Neural progenitor cell (in vitro differentiated cells): ENCODE measurements at places on chromosomes 2 and 18.

DNA sequence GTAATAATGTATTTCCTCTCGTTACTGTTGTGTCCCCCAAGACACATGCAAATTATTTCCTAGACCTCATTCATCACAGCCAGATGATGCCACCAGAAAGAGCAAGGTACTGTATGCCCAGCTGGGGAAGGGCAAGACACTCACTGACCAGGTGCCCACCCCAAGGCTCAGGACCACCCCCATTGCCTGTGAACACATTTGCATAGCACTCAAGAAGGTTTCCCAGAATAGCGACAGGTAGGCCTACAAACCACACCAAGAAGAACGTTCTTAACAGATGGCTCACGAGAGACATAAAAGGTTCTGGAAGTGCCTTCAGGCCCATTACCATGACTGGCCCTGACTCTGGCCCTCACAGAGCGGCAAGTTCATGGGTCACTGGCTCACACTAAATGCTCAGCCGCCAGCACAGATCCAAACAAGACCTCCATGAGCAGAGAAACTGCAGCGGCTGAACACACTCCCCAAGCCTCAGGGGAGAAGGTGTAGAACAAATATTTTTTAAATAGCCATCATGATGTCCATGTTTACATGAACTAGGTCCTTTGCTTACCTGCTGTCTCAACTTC is 44.0 kb downstream of the FAM168B start:
- no peak for DNase-seq

GRCh38 chr18:47413327-47413726 is 161.9 kb upstream of the SKOR2 start:
- DNase-seq = no peak

- no peak for DNase-seq
Observed at GRCh38 chr2:115199966-115200365, 757.5 kb downstream of the DPP10 start.

DNA sequence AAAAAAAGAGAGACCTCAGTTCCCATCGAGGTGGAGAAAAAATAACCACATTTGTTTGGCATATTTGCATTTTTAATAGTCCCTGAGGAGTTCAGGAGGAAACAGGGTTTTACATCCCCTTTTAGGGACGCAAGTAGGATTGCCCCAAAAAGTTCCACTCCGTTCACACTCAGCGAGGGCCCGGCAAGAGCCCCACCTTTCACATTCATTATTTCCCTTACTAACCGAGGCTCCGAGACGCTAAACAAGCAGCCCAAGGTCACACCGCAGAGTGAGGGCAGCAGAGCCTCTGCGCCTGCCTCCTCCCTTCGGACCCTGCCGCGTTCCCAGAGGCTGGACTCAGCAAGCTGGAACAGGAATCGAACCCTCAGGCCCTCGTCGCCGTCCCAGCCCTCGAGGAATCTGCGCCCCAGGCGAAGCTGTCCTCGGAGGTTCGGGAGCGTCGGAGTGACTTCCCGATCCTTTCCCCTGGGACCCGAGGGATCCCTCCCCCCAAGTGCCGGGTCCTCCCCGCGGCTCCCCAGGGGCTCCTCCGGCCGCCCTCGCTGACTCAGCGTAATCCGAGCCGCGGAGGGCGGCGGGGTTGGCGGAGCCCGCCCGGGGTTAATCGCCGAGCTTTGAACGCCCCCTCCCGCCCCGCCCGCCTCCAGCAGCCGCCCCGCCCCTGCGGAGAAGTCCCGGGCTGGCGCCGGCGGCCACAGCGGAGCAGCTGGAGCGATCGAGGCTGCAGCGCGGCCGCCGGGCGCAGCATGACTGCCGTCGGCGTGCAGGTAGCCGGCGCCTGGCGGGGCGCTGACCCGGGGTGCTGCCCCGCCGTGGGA is at the start of gene TMEM37:
Gene TMEM37, plus strand, starts transcription at position 700 of the 821 bp plus-strand sequence. Its CDS starts 50 bp downstream, at position 750.
- DNase-seq = peak; percentile 94

DNA sequence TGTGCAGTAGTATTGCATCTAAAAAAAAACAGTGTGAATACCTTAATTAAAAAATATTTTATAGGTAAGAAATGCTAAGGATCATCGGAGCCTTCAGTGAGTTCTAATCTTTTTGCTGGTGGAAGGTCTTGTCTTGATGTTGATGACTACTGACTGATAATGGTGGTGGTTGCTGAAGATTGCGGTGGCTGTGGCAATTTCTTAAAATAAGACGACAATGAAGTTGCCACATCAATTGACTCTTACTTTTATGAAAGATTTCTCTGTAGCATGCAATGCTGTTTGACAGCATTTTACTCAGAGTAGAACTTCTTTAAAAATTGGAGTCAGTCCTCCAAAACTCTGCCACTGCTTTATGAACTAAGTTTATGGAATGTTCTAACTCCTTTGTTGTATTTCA is 36.2 kb downstream of the GLS start:
- DNase-seq = no peak

- DNase-seq = no peak
Observed at GRCh38 chr2:181955010-181955409, 30.6 kb upstream of the PPP1R1C start.

DNA sequence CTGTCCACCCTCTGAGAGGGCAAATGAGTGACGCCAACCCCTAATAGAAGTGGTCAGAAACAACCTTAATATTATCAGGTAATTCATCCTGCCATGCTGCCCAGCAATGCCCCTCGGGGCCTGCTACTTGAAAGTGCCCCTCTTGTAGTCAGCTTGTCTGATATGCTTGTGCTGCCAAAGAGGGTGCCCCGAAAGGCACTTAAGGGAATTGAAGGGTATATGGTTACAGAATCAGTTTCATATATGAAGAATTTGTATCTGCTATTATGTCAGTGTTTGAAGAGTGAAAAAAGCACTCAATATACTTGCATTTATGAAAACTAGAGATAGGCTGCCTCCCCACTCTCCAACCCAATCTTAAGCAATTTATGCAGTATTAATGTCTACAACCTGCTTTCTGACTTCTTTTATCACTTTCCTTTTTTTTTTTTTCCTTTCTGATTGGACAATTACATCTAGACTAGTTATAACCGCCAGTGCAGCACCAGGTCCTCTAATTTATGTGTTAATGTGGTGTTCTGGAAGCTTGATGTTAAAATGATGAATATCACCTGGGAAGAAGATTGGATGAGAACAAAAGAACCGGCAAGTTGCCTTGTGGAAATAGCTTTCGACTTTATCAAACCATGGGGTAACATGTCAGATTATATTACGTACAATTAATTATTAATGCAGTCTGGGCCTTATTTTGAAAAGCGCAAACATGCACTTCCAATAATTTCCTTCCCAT is 646.9 kb upstream of the ACVR2A start:
- DNase-seq = no peak

GRCh38 chr2:27798948-27799645 is 27.6 kb downstream of the MRPL33 start:
- DNase-seq = peak; percentile 21

DNA sequence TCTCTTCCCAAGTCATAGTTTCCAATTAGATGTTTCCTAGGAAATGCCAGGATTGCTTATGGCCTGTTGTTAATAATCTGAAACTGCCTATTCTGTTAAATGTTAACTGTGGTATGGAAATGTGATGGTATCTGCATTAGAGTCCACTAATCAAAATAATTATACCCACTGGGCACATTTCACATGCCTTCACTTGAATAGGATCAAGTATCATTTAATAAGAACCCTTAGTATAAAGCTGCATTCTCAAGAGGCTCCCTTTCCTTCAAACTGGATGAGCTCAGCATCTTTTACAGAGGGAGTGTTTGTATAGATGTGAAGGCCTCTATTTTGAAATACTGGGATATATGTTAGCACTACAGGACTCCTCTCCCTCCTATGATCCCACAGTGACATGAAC is 477.2 kb upstream of the VRK2 start:
- no peak for DNase-seq

DNA sequence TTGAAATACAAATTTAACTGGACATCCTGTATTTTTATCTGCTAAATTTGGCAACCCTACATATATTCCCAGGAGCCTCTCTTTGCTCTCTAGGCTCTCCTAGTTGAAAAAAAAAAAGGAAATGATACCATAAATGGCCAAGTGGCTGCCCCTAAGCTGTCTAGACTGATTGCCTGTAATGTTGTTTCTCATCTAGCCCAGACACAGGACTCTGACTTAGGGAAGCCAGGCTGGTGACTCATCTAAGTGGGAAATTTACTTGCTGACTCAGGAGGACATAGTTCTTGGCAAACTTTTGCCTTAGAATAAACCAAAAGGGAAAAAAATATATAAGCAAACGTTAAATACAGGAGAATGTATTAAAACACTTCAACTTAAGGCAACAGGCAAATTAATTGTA is 14.6 kb upstream of the ITGAV start:
- DNase-seq = no peak

DNA sequence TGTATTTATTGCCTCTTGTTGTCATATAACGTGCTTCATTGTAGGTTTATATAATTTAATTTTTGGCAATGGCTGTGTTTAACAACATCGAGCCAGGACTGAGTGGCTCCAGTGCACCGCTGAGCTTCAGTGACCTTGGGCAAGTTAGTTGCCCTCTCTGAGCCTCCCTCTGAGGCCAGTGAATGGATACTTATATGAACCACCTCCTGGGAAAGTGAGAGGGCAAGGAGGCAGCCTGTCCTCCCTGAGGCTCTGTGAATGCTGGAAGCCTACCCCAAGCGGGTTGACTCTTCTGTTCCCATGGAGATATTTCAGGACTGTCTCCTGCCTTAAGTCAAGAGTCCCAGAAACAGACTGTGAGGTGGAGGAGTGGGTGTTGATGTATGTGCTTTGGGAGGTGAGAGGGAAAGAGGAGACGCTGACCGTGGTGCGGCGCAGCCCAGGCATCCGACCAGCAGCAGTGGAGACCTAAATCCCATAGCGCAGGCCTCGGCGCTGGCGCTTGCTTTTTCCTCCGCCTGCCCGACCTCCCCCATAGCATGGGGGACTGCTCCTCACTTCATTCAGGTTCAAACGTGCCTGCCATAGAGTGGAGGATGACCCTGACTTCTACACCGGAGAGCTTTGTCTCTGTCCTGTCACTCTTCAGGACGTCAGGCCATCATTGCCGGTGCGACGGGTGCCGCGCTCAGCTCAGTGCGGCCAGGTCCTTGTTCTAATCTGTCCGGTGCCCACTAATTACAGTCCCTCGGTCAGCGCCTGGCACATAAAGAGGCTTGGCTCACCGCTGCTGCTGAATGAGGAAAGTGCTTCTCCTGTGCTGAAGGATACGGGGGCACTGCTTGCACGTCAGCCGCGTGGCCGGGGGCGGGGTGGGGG is 167.3 kb upstream of the HS6ST1 start:
- DNase-seq = peak; percentile 0

GRCh38 chr2:223591596-223591995 is 10.6 kb downstream of the SCG2 start:
- no peak for DNase-seq

DNA sequence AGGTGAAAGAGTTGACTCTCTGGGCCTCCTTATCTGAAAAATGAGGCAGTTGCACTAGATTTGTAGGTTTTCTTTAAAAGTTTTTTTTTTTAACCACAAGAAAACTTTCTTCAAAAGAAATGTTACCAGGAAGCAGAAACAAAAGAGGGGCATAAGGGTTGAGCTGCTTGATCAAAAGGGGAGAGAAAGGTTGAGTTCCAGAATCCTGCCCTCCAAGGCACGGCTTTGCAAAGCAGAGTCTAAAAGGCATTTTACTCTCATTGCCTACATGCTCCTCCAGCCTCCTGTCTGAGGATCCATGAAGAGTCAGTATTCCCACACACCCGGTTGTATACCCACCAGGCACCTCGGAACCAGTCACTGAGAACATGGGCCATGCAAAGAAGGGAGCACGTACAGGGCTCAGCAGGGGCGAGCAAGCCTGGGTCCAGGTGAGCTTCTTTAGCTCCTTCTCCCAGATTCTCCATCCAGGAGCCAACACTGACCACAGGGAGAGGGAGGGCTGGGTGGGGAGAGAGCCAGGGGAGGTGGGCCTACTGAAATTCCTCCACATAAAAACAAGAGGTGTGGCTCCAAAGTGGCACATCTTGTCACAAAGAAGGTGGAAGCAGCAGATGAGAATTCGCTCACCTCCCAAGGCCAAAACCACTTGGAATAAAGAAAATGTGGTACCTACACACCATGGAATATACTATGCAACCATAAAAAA is 116.0 kb upstream of the EPC2 start:
- no peak for DNase-seq

GRCh38 chr18:67232406-67232805 is 284.1 kb downstream of the DSEL start:
- DNase-seq = no peak

DNA sequence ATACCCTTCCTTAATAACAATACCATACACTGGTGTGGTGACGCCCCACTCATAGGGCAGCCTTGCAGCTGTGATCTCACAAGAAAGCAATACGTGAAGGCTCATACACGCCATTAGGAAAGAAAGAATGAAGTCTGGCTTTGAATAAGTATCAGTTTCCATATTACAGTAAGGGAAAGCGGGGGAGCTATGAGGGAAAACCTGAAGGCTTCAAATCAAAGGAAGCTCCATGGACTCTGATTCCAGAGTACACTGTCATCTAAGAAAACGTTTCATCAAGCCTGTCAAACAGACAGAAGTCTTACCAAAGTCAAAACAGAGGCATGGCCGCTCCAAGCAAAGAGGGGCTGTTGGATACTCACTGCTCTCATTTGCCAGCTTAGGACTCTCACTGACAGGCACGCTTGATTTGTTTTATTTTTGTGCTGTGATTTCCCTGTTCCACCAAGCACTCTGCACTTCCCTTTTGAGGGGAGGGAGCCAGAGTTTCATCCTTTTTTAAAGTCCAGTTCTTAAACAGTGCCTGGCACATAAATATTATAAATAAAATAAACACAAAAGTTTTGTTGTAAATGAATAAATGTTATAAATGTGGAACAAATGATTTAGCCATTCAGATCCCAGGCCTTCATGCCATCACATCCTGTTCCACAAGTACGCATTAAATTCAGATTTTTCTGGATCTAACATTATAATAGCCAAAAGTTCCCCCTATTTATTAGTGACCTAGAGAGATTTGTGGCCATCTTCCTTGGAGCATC is 221.2 kb downstream of the PIEZO2 start:
- no peak for DNase-seq

DNA sequence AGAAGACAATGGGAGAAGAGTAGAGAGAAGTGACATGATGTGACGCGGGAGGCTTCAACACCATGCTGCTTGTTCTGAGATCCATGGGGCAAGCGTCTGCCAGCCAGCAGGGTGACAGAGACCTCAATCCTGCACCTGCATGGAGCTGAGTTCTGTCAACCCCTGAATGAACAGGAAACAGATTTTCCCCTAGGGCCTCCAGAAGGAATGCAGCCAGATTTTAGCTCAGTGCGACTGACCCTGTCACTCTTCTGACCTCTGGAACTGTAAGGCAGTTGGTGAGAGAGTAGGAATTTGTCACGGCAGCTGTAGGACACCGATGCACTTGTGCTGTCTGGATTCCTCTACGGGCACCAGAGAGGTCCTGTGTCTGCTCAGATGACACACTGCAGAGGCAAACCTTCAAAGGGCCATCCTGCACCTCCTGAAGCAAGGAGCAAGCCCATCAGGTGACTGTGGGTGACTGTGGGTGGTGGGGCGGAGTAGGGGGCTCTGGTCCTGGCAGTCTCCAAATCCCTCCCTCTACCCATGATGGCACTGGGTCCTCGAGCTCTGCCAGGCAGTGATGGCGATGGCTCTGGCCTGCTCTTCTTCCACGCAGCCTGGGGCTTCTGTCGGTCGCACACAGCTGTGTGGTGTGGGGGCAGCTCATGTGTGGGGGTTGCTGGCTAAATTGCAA is 194.3 kb upstream of the TWIST2 start:
- DNase-seq = no peak

GRCh38 chr2:162060532-162060931 is 13.5 kb downstream of the DPP4 start:
- DNase-seq = no peak
